ENCODE measurements at places on chromosomes 2 and 18.

DNA sequence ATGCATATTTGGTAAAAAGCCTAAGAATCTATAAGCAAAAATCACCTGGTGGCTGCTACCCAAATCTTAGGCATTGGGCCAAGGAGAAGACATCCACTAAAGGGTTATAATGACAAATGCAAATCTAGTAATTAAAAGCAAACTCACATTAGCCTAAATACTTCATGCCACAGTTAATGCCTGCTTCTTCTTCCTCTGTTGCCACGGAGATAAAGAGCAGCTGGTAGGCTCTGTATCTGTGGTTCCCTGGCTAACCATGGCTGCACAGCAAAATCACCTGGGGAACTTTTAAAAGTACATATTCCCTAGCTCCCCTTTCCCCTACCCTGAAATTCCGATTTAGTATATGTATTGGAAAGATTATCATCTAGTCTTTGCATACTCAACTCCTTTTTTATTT, 114.3 kb downstream of the LNPK start:
- H3K4me3 ChIP-seq = no peak overlapping the region
- no peaks in the 10 kb centered on the region for H3K27me3 ChIP-seq
- no peak overlapping the region for H3K27ac ChIP-seq
- no peaks in the 10 kb centered on the region for H3K4me1 ChIP-seq

DNA sequence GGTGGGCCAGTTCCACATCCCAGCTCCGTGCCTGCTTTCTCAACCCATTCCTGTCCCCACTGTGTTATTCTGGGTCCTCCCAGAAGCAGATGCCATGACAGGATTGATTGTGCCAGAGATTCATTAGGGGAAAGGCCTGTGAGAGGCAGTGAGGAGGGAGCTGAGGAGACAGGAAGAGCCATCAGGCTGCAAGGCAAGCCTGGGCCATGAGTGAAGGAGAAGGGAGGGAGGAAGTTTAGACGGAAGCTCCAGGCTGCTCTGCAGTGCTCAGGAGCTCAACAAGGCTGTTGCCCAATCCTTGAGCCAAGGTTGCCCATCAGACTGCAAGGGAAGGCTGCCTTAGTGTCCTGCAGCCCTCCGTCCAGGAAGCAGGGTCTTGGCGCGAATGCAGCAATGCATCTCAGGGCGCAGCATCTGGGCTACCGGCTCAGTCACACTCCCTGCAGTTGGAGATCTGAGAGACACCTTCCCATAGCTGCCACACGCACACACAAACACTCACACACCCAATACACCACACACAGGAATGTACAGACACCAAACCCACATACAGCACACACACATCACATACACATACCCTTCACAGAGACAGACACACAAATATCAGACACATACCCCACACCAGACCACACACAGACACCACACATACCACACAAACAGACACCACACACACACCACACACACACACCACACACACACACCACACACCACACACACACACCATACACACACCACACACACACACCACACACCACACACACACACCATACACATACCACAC, 139.5 kb upstream of the NDUFV2 start:
- no peak for DNase-seq
- no peak overlapping the region for H3K4me3 ChIP-seq
- no peak overlapping the region for H3K27ac ChIP-seq
- no peaks in the 10 kb centered on the region for H3K27me3 ChIP-seq

DNA sequence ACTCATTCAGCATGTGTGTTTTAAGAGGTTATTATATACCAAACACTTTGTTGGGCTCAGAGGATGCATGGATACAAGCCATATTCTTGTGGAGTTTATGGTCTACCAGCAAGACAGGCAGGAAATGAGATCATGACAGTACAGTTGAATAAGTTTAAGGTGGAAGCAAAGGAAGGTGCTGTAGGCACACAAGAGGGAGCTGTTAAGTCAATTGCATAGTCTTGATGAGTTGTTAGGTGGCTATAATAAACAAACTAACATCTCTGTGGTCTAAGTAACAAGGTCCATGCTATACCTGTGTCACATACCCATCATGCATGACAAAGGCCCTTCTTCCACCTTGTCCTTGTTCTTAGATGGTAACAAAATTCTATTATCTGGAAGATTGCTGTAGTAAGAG, 538.3 kb downstream of the CNTNAP5 start:
- no peaks in the 10 kb centered on the region for H3K36me3 ChIP-seq
- DNase-seq = no peak
- no peaks in the 10 kb centered on the region for H3K27me3 ChIP-seq
- H3K4me1 ChIP-seq = no peaks in the 10 kb centered on the region
- no peak overlapping the region for H3K27ac ChIP-seq
- H3K4me3 ChIP-seq = no peak overlapping the region

GRCh38 chr18:77822632-77823031, 573.0 kb downstream of the GALR1 start:
- no peaks in the 10 kb centered on the region for H3K36me3 ChIP-seq
- H3K4me1 ChIP-seq = no peaks in the 10 kb centered on the region
- no peak overlapping the region for H3K4me3 ChIP-seq
- no peaks in the 10 kb centered on the region for H3K27me3 ChIP-seq
- H3K27ac ChIP-seq = no peak overlapping the region
